Caco-2 (cell line): ENCODE measurements at places on chromosomes 16 and 17. TPM values are rescaled to one million over a fixed set of nuclear protein-coding genes. Genes with fewer than 3 reads are reported as not detected.

The PRSS27 gene
- 0.72 and 1.1 TPM in 2 replicates for total RNA-seq

The ZG16 gene
- total RNA-seq: 1.4 and 1.9 TPM in 2 replicates

The MFAP4 gene
- total RNA-seq: not detected in 2 replicates

The ANKRD40 gene
- total RNA-seq: 113 and 114 TPM in 2 replicates

The MYCBPAP gene
- total RNA-seq: 1.3 and 2.7 TPM in 2 replicates
